Stimulated activated CD8-positive, alpha-beta memory T cell treated with anti-CD3 and anti-CD28 coated beads, Interleukin-4, amount 100 ng/mL, for 24 hours (primary cell): ENCODE measurements at places on chromosomes 13 and 19.
A peak's percentile ranks its signal among the peaks of the same experiment; 100 is the strongest.

DNA sequence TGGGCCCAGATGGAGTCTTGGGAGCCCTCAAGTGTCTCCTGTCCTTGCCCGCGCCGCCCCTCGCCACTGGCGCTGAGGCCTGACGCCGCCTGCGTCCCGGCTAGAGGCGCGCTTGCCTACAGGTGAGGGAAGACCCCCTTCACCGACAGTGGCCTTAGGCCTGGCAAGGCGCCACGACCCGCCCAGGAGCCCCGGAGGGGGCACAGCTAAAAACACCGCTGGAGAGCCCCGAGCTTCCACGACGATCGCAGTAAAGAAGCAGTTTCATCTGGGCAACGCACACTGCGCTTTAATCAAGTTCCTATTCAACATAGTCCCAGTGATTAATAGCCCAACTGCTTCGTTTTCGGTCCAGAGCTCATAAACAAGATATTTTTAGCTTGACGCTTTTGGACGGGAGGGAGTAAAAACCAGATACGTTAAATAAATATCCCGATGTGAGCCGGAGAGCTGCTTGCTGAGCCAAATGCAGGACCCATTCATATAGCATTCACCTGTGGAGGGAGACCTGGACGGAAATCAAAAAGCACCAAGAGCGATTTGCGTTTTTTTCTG lies 1.5 kb upstream of the CEBPA start:
- no peak for DNase-seq

GRCh38 chr19:1862424-1863327 lies 703 bp downstream of the KLF16 start:
- no peak for DNase-seq

GRCh38 chr19:12940897-12941296 lies 2.5 kb downstream of the CALR start:
- no peak for DNase-seq

- no peak for DNase-seq
These were observed 152.5 kb downstream of the IER2 start for GRCh38 chr19:13302526-13303270.

DNA sequence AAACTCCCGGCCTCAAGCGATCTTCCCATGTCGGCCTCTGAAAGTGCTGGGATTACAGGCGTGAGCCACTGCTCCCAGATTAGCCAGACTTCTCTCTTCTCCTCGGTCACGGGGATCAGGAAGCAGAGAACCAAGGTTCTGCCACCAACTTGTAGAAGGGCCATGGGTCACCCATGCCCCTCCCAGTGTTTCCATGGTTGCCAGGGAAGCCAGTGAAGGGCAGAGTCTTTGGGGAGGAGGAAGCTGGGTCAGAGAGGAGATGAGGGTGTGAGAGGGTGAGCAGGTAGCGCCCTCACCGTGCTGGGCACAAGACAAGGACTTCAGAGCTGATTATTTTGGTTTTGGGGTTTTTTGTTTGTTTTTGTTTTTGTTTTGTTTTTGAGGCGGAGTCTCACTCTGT lies 77.1 kb downstream of the GNG7 start:
- no peak for DNase-seq

GRCh38 chr13:33111414-33112110 lies 95.3 kb downstream of the KL start:
- no peak for DNase-seq

DNA sequence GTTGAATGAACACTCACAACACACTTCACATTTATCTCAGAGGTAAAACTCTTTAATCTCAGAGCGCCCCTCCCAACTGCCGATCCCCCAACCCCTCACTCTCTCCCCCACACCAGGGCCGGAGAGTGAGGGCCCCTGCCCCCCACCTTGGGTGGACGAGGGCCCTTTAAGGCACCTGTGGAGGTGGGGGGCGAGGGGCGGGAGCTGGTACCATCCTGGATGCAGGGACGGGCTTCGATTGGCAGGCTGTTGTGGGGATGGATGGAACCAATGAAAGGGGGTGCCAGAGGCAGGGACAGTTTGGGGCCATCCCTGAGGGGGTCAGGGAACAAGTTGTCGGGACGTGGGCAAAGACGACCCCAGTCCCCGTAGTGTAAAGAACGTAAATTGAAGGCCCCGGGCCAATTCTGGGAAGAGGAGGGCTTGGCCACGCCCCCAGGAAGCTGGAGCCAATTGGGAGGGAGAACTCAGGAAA lies 1.7 kb upstream of the PNKP start:
- DNase-seq, result no peak

- no peak for DNase-seq
These were observed 84.2 kb downstream of the COL4A2 start for GRCh38 chr13:110391273-110391672.

DNA sequence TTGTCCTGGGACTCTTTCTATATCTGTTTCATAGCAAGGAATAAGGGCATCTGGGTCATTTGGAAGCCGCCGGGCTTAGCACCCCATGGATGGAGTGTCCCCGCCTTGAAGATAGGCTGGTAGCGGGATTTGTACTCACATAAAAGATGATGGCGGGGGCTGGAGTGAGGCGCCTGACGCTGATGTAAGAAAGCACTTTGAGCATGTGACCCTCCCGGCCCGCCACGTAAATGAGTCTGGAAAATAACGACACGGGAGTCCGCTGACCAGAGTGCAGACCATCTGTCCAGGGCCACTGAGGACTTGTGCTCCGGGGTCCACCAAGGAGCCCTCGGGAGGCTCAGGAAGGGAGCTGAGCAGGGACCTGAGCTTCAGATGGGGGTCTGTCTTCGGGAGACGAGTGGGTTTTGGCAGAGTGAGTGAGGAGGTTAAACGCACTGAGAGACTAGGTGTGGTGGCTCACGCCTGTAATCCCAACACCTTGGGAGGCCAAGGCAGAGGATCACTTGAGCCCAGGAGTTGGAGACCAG lies 25.8 kb downstream of the SLC7A9 start:
- no peak for DNase-seq

DNA sequence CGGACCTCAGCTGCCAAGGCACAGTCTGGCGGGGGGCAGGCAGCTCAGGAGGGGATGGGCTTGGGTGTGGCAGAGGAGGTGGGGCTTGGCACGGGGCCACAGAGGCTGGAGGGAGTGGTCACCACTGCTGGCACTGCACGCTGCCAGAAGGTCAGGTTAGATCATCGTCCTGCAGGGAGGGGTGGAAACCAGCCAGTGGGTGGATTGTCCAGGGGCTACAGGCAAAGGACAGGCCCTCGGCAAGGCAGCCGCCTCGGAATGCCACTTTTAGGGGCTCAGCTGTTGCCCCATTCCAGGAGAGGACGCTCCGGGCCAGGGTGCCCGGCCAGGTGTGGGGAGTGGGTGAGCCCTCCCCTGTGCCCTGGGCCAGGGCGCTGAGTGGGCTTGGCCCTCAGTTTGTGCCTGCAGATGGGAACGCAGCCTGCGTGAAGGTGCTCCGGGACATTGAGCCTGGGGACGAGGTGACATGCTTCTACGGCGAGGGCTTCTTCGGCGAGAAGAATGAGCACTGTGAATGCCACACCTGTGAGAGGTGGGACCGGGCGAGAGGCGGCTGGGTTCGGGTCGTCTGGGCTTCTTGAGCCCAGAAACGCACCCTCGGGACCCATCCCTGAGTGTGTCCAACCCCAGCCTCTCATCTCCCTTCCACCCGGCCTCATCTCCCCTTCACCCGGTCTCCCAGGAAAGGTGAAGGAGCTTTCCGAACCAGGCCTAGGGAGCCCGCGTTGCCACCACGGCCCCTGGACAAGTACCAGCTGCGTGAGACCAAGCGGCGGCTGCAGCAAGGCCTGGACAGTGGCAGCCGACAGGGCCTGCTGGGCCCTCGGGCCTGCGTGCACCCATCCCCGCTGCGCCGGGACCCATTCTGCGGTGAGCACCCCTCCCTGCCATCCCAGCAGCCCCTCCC lies 6.4 kb downstream of the KMT5C start:
- no peak for DNase-seq

- DNase-seq, result no peak
These were observed 163.3 kb downstream of the KDM4B start for GRCh38 chr19:5132206-5132560.

DNA sequence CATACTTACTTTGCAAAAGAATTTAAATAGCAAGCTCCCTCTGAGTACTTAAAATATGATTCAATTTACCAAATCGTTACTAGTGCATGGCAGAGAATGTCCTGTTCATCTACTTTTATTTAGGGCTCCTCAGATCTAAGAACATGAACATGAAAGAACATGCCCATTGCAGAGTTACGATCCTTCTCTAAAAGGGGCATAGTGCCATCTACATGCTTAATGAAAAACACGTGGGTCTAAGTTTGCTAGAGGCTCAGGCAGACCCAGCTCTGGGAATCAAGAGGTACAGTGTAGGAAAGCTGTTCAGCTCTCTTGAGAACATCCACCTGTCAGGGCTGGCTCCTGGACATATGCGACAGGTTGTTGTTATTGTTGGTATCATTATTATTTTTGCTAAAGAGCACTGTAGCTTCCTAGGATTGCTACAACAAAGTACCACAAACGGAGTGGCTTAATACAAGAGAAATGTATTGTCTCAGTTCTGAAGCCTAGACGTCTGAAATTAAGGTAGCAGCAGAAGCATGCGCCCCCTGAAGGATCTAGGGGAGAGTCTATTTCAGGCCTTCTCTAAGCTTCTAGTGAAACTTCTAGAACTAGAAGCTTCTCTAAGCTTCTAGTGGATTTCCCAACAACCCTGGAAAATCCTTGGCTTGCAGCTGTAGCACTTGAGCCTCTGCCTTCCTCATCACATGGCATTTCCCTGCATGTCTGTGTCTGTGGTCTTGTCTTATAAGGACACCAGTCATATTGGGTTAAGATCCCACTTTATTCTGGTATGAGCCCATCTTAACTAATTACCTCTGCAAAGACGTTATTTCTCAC lies 133.9 kb downstream of the DCT start:
- no peak for DNase-seq

GRCh38 chr19:30074741-30075715 lies 133.0 kb downstream of the URI1 start:
- no peak for DNase-seq

GRCh38 chr19:45677351-45678230 lies 9.6 kb downstream of the GIPR start:
- DNase-seq, result peak; percentile 72

DNA sequence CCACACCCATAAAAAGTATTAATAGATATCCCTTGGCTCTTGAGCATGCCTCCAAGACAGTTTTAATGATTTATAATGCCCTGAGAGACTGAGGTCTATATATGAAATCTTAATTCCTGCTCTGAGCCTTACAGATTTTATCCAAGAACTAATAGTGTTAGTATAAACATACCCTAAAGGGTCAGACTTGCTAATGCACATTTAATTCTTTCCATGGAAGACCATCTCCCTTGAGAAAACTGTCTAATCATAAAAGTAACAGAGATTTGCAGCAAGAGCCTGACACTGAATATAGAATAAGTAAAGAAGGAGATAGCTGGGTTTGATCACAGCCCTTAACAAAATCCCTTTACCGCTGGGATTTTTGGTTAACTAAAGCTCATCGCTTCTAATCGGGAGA lies 650.8 kb upstream of the KLF12 start:
- no peak for DNase-seq

GRCh38 chr13:103101500-103101899 lies 35.3 kb upstream of the SLC10A2 start:
- no peak for DNase-seq

DNA sequence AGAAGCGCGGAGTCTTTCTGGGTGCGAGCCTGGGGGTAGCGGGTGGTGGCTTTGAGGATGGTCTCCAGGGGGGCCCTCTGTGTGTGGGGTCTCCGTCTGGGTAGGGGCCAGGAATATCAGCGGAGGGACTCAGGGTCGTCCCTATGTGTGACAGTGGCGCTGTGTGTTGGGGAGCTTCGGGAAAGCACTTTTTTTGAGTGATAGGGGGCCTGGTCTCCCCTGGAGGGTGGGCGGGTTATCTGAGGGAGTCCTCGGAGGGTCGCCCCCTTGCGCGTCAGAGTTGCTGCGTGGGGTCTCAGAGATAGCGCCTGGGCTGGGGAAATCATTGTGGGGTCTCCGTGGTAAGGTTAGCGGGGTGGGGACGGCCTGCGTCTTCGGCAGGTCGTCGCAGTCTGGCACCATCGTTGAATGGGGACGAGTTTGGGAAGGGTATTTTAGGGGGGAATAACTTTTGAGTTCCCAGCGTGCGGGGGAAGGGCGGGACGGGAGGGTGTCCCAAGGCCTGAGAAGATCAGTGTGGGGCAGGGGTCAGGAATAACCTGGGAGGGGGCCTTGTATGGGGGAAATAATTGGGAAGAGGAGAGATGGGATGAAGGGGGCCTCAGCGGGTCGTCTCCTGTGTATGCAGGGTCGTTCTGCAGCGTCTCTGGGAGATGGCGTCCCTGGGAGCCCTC lies 857 bp downstream of the IER2 start:
- DNase-seq, result no peak

DNA sequence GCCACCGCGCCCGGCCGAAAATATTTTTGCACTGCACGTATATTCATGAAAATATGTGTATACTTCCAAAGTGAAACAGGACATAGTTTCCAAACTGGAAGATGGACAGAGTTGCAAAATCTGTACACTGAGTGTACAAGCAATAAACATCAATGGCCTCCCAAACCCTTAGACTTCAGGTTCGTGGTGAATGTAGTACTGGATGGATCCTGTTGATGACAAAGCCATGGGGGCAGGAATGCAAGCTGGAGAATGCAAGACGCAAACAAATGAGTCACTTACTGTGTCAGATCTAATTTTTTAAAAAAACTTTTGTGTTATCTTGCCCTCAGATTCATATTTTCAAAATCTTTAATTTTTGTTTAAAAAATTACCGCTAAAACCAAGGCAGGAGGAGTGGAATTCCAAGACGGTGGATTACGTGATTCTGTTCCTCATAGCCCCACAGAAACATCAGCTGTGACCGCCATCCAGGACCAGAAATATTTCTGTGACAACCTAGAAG lies 12.7 kb upstream of the LILRA2 start:
- DNase-seq, result no peak

GRCh38 chr19:39247701-39248664 lies 673 bp downstream of the IFNL4 start:
- DNase-seq, result no peak

- DNase-seq, result no peak
These were observed 401.3 kb downstream of the PCDH17 start for GRCh38 chr13:58032676-58033460.

GRCh38 chr19:40580619-40581018 lies 3.9 kb downstream of the SHKBP1 start:
- DNase-seq, result no peak

- no peak for DNase-seq
These were observed 101.3 kb downstream of the AKAP11 start for GRCh38 chr13:42373048-42373812.

- no peak for DNase-seq
These were observed 1.6 kb upstream of the AZU1 start for GRCh38 chr19:825897-826644.

- DNase-seq, result no peak
These were observed 1218.8 kb upstream of the ATXN8OS start for GRCh38 chr13:68888832-68889231.

- no peak for DNase-seq
These were observed 729 bp upstream of the ARID3A start for GRCh38 chr19:925087-925525.

DNA sequence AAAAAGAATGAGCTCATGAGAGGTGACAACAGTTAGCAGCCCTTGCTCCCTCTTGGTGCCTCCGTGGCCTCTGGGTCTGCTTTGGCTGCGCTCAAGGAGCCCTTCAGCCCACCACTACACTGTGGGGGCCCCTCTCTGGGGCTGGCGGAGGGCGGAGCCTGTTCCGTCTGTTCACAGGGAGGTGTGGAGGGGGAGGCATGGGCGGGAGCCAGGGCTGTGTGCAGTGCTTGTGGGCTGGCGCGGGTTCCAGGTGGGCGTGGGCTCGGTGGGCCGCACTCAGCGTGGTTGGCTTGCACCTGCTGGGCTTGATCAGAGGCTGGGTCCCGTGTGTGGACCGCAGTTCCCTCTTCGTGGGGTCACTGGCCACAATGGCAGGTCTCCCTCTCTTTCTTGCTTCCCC lies 953.4 kb upstream of the PRR20A start:
- DNase-seq, result no peak
